Stimulated activated CD8-positive, alpha-beta memory T cell treated with anti-CD3 and anti-CD28 coated beads, Interleukin-12 subunit alpha, Interleukin-12 subunit beta, amount 100 ng/mL, for 1 hour (primary cell): ENCODE measurements at places on chromosomes 6 and 20.

DNA sequence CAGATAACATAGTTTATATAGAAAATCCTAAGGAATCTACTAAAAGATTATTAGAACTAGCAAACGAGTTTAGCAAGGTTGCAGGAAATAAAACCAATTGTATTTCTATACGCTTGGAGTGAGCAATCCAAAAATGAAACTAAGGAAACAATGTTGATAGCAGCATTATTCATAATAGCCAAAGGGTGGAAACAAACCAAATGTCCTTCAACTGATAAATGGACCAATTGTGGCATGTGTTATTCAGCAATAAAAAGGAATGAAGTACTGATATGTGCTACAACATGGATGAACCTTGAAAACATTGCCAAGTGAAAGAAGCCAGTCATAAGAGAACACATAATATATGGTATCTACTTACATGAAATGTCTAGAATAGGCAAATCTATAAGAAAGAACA lies 101.0 kb upstream of the VSTM2L start:
- no peak for DNase-seq

DNA sequence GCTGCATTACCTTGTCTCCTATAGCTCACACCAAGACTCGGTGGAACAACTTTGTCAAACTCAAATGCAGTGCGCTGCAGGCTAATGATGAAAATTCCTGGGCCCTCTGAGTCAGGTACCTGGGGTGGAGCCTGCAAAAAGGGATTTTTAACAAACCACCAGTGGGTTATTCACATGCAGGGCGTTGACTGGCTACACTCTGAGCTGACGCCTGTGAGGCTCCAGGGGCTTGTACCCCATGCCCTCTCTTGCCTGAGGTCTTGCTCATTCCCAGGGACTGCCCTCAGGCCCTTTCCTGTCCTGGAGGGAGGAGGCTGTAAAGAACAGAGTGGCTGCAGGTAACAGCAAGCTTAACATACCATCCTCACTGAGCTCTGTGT lies 9.2 kb downstream of the GTSF1L start:
- DNase-seq, result no peak

DNA sequence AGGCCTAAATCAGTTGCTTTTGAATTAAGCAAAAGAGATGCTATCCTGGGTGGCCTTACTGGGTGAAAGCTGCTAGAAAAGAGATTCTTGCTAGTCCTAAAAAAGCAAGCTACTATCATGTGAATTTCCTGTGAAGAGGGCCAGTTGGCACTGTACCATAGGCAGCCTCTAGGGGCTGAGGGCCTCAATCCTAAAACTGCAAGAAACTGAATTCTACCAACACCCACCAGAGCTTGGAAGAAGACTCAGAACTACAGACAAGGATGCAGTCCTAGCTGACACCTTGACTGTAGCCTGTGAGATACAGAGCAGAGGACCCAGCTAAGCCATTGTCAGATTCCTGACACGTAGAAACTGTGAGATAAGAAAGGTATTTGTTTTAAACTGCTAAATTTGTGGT lies 24.5 kb downstream of the CLIC5 start:
- no peak for DNase-seq

DNA sequence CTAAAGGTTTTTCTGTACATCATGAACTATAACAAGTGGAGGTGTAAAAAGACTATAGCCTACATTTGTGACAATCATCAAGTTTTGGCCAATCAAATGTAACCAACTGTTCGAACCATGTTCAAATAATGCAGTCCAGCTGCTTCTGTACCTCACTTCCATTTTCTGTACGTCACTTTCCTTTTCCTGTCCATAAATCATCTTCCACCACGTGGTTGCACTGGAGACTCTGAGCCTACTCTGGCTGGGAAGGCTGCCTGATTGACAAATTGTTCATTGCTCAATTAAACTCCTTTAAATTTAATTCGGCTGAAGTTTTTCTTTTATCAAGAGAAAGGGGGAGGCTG lies 270.4 kb upstream of the JARID2 start:
- DNase-seq, result no peak
